Left renal cortex interstitium (tissue), 4 donors: ENCODE measurements at places on chromosomes 4 and X.

GRCh38 chrX:19576742-19577141 lies 61.4 kb upstream of the MAP3K15 start:
- DNase-seq = no peak

- DNase-seq = no peak
Observed at GRCh38 chr4:21117541-21118180, 417.4 kb downstream of the PACRGL start.

- no peak for DNase-seq
Observed at GRCh38 chrX:132045456-132045855, 22.4 kb downstream of the STK26 start.

DNA sequence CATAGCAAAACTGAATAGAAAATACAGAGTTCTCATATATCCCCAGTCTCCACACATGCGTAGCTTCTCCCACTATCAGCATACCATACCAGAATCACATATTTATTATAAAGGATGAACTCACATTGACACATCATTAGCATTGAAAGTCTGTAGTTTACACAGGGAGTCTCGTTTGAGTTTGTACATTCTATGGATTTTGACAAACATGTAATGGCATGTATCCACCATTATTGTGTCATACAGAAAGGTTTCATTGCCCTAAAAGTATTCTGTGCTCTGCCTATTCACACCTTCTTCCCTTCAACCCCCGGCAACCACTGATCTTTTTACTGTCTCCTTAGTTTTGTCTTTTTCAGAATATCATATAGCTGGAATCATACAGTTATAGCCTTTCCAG lies 562.4 kb downstream of the KCTD8 start:
- DNase-seq = no peak

DNA sequence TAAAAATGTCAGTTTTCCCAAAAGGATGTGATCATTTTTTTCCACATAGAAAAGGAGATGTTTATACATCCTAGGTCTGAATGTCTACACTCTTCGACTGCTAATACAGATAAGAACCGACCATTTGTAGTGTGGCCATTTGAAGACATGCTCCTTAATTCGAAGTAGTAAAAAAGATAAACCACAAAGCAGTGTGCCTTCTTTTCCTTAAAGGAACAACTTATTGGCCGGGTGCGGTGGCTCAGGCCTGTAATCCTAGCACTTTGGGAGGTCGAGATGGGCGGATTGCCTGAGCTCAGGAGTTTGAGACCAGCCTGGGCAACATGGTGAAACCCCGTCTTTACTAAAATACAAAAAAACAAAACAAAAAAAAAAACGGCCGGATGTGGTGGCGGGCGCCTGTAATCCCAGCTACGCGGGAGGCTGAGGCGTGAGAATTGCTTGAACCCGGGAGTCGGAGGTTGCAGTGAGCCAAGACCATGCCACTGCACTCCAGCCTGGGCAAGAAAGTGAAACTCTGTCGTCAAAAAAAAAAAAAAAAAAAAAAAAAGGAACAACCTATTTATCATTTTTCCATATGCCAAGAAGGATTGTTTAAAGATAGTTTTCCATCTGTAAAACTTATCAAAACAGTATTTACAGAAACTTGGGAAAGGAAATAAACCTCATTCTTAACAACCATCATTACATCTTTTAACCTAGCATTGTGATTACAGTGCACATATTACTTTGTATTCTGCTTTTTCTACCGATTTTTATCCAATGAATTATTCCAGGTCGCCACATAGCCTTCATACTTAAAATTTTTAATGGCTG lies 2.6 kb downstream of the INTS6L start:
- no peak for DNase-seq

GRCh38 chr4:17232566-17233253 lies 279.2 kb downstream of the QDPR start:
- DNase-seq = no peak

DNA sequence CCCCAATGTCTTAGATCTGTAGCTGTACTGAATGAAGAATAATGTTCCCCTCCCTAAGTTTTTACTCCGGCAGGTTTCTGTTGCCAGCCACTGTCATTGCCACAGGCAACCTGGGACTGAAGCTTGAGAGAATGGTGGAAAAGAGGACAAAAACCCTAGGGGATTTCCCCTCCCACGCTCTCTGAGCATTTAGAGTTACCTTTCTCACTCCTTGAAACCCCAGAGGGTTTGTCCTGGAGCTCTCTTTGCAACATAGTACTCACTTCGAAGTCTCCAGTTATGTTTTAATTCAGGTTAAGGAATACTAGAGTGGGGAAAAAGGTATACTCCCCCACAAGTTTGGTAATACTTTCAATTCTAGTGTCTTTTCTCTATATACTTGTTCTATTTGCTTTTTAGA lies 31.5 kb downstream of the F8 start:
- no peak for DNase-seq

DNA sequence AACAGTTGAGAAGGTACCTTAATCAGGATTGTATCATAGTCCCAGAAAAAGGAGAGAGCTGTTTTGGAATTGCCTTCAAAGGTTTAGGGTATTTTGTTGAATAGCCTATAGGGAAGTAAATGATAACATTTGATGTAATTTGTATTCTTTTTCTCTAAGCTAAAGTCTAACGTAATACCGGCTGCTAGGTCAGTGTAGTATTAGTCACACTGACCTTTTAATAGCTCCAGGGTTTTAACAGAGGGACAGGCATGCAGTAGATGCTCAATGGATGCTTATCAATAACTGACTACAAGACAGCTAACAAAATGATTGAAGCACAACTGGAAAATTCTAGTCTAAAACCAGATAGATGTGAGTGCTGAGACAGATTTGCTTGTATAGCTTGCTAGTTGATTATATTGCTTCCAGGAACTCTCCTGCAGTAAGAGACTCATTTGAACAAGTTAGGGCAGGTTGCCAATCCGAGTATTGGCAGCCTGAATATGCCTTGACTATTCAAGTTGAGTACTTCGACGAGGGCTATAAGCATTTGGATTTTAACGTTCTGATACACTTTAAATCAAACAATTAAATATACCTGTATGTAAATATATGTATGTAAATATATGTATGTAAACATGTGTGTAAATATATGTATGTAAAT lies 16.5 kb upstream of the PNPLA4 start:
- no peak for DNase-seq

DNA sequence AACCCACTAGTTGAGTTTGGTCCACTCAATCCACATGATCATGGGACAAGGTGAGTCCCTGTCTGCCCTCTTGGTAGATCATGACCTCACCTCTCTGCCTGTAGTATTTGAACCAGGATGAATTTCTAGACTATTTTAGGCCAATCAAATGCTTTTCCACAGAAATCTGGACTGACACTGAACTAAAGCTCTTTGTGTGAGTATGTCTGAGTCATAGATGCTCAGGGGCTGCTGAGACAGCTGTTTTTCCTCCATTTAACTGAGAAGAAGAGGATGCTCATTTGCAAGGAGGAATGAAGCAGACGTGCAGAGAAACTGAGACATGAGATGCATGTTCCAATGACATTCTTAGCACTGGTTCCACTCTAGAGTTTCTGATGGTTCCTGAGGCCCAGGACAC lies 77.3 kb upstream of the TMEM47 start:
- DNase-seq = no peak

DNA sequence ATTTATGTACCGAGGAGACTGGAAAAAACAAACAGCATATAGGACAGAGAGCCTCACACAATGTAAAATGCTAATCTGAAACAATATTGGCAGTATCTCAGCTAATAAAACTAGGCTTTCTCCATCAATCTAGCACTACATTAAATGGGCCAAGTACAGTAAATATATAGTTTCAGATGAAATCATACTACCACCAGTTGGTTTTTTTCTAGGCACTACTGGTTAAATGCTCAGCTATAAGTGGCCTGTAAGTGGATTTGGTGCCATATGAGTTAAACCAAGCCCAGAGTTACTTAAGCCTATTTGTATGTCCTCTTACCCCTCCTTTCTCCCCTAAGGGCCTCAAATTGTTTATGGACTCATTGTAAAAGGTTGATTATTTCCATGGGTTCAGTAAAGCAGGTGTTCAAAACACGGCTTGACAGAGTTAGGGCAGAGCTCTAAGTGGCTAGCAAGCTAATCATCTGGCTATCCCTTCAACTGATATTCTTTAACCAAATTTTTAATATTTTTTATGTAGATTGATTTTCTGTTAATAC lies 57.5 kb downstream of the FAM13A start:
- DNase-seq = no peak

- DNase-seq = no peak
Observed at GRCh38 chr4:97845758-97846157, 297.5 kb downstream of the STPG2 start.

- DNase-seq = no peak
Observed at GRCh38 chrX:48470110-48470832, at the start of gene SLC38A5. TSS of gene SLC38A5 (minus strand) at chrX:48470260. CDS start at chrX:48467924, 2,336 bp downstream.

DNA sequence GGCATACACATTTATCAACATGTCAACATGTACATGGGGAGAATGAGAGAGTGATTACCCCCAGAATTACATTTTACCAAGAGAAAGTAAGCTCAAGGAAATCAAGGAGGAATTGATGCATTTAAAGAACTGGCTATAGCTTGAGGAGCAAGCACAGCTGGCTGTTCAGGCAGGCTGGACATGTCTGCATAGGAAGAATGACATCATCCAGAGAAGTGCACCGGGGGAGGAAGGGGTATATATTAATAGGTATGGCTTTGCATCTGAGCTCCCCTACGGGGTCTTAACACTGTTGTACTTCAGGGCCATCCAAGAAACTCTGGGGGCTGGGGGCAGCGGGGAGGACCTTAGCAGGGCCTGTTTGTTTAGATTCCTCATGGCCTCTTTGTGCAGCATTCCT lies 222.4 kb upstream of the VCX start:
- DNase-seq = no peak

- no peak for DNase-seq
Observed at GRCh38 chr4:183758758-183759447, 99.8 kb downstream of the TRAPPC11 start.

GRCh38 chr4:24650849-24651640 lies 66.7 kb upstream of the DHX15 start:
- DNase-seq = no peak

DNA sequence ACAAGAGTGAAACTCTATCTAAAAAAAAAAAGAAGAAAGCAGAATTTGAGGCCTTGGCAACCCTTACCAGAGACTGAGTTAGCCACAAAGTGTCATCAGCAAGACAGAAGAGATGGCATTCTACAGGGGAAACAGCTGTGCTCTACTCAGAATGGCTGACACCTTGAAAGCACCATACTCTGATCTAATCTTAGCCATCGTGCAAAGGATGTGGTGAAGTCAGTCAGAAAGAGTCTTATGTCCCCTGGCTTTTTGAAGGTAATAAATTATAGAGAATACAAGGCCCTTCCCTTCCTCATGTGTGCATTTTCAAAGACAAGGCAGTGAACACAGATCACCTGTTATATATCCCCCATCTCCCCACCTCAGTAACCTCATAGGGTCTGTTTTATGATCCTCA lies 13.2 kb downstream of the CLNK start:
- no peak for DNase-seq
